Ureter (tissue), 1 donor: ENCODE measurements at places on chromosomes 6 and 20. TPM values are rescaled to one million over a fixed set of nuclear protein-coding genes. Genes with fewer than 3 reads are reported as not detected.

GRCh38 chr20:50425076-50425475 is 85.1 kb upstream of the PTPN1 start:
- DNase-seq = no peak

GRCh38 chr6:169620171-169621130 is 81.4 kb downstream of the WDR27 start:
- no peak for DNase-seq

- no peak for DNase-seq
These were observed 56.4 kb upstream of the VSTM2L start for GRCh38 chr20:37846573-37846972.

- no peak for DNase-seq
These were observed 64.7 kb upstream of the NFATC2 start for GRCh38 chr20:51607170-51607569.

GRCh38 chr6:134584847-134585516 is 267.1 kb upstream of the SGK1 start:
- DNase-seq = no peak

DNA sequence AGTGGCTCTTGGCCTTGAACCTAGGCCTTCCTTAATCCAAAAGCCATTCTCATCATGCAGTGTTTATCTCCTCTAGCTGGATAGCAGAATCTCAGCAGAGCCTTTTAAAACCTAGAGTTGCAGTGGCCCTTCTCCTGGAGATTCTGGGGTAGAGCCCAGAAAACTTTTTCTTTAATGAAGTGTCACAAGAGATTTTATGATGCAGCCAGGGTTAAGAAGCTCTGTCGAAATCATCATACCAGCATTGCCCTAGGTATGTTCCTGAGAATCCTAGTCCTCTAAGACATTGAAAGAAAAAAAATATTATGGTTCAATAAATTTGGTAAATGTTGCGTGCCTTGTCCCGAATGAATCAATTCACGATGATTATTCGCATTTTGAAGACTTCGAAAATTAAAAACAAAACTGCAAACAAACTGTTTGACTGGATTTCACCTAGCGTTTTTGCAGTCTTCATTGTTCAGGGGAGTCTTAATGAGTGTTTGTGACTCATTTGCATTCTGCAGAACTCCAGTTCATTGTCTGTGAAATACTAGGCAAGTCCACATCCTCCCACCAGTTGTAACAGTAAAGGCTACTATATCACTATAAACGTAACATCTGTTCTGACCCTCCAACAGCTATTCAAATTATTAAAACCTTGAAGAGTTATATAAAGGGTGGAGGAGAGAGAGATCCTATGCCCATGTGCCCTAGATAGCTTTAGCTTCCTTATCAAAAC is 198.6 kb downstream of the UST start:
- DNase-seq = no peak

DNA sequence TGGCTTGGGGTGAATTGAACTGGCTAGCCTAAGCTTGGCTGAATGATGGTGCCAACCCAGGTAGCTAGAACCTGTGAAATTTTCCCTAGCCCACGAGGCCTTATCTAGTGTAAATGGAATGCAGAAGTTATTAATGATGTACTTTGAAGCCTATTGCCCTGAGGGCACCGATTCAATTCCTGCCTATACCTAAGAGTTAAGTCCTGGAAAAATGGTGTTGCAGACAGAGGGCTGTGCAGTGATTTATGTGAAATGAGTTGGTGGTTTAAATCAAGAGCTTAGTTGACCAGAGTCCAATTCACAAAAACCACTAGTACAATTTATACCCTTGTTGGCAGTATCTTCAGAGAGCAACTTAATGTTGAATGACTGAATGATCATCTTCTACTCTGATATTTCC is 373.8 kb upstream of the JAG1 start:
- no peak for DNase-seq

DNA sequence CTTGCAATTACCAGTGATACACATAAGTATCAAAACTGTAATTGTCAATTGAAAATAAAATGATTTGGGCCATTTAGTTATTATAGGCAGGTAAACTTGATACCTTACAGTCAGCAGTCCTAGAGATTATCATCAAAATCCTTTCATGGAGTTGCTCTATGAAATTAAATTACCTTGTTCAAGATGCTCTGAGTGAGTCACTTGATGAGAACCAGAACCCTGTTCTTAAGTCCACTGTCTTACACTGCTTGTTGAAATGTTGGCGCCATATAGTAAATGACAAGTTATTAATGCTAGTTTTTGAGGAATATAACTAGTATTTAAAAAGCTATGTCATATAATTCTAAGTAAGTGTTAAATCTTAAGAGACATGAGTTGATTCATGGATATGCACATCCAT is 37.2 kb upstream of the BAG2 start:
- DNase-seq = no peak

DNA sequence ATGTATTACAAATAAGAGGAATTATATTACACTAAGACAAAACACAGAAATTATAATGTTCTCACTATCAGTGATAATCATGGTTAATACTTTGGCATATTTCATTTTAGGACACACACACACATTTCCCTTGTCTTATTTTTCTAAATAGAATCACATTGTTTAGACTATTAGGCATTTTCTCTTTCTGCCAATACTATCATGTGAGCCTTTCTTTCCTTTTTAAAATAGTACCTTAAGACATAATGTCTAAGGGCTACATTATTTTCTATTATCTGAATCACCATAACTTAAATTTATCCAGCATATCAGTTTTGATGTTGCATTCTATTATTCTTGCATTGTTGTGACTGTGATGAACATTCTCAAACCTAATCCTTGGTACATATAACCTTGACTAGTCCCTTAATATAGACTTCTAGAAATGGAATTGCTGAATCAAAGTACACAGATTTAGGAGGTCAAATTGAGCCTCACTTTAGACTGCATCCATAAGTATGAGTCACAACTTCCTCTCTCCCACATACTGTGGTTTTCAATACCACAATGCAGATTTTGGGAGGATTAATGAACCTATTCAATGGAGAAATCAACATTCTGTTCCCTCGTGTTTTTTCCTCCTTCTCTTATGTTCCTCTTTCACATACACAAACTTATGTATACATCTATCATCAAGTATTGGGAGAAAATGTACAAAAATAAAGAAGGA is 212.6 kb downstream of the MOXD1 start:
- no peak for DNase-seq

- DNase-seq = no peak
These were observed 54.6 kb downstream of the AFDN start for GRCh38 chr6:167881327-167881726.

GRCh38 chr20:61482056-61482887 is 230.2 kb downstream of the CDH4 start:
- no peak for DNase-seq

- DNase-seq = no peak
These were observed 293.6 kb downstream of the COL12A1 start for GRCh38 chr6:74912234-74912633.

- DNase-seq = no peak
These were observed 71.1 kb downstream of the CDH22 start for GRCh38 chr20:46237227-46237626.

GRCh38 chr6:169959136-169960002 is 207.9 kb downstream of the ERMARD start:
- DNase-seq = peak; percentile 62

DNA sequence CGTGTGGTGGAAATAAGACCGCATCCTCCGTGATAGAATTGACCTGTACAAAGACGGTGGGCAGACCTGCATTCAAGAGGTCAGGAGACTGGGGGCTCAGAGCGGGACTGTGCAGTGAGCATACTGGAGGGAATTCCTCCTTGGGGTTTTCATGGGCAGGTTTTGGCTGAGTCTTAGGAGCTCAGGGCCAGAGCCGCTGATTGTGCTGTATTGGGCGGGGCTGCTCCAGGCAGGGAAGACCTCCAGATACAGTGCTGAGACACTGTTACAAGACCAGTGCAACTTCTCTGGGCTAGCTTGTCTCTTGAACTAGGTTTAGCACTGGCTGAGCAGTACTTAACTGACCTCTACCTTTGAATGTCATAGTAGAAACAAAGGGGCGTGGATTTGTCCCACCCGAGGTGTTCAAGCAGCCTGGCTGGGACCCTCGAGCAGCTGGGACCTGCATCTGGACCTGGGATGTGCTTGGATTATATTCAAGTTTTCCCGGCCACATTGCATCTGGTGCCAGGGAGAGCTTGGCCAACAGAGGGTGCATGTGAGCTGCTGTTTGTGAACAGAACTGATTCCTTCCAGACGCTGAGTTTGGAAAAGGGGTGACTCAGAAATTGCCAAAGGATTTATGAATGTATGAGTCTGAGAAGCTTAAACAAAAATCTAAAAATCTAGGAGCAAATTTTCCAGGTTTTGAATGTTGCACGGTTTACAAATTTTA is 33.4 kb upstream of the SLC22A1 start:
- peak; percentile 67 for DNase-seq

DNA sequence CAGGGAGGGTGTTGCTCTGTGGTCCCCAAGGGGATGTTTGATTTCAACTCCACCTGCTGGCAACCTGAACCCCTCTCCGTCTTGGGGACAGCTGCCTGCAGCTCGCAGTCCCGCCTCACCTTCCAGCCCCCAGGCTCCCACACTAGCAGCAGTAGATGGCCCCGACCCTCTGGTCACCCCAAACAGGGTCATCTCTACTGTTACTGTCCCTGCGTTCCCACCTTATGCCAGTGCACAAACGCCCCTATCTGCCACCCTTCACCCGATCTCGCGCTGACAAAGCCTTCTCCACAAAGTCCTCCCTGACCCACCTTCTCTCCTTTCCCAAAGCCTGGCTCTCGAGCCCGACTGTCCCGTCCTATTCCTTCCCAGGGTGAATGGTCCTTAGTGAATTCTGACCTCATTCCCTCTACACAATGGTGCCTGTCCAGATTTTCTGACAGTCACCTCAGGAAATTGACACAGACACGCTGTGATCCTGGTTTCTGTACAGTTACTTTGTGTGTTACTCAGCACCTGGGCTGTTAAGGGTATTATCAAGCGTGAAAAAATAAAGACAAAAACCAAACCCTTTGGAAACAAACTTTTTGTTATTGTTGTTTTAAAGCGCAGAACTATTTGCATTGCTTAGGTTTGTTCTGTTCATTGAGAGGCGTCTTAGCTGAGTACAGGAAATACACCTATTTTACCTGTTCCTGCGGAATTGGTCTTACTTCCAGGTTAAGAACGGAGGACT is 728 bp downstream of the FUT9 start:
- no peak for DNase-seq

GRCh38 chr6:57029213-57029612 is 17.3 kb upstream of the KIAA1586 start:
- DNase-seq = peak; percentile 60

DNA sequence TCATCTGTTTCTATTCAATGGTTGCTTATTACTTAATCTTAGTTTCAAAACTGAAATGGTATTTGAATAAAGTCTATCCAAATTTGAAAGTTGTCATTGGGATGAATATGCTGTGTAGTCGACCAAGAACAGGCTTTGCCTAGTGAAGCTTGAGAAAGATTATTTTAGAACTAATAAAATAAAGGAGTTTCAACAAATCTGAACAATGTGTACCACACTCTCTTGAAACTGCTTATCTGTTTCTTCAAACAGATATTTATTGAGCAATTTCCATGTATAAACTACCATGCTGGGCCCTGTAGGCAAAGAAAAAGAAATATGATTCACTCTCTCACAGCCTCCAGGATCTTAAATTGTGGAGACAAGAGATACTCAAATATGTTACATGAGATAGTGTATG is 174.4 kb downstream of the OGFRL1 start:
- DNase-seq = no peak

PKIB gene
- total RNA-seq = 3.5 TPM

DSP gene
- 67.6 TPM for total RNA-seq

SCAF8 gene
- 73.3 TPM for total RNA-seq

GLP1R gene
- 0.36 TPM for total RNA-seq

SLC22A1 gene
- 1.2 TPM for total RNA-seq

TRAPPC3L gene
- total RNA-seq = not detected

SIRPB2 gene
- total RNA-seq = 3.6 TPM

COL21A1 gene
- total RNA-seq = 9.3 TPM

SLPI gene
- total RNA-seq = 301 TPM

FAM209A gene
- not detected for total RNA-seq

CRISP2 gene
- 0.60 TPM for total RNA-seq
